ENCODE measurements at places on chromosomes 5 and 9. TPM values are rescaled to one million over a fixed set of nuclear protein-coding genes. Genes with fewer than 3 reads are reported as not detected.

Gene FBLL1
- 0.14 TPM for total RNA-seq

Gene LMNB1
- 120 TPM for total RNA-seq

Gene DMRT3
- 0.05 TPM for total RNA-seq

Gene NHP2
- 131 TPM for total RNA-seq

Gene CCDC69
- 37.9 TPM for total RNA-seq

- DNase-seq = no peak
Observed at GRCh38 chr9:93597142-93597706, 20.8 kb downstream of the PHF2 start.

- no peak for DNase-seq
Observed at GRCh38 chr9:127122176-127123063, at the start of gene ANGPTL2. ANGPTL2 (minus strand) TSS chr9:127122635; CDS start chr9:127108731, 13,904 bp downstream.

DNA sequence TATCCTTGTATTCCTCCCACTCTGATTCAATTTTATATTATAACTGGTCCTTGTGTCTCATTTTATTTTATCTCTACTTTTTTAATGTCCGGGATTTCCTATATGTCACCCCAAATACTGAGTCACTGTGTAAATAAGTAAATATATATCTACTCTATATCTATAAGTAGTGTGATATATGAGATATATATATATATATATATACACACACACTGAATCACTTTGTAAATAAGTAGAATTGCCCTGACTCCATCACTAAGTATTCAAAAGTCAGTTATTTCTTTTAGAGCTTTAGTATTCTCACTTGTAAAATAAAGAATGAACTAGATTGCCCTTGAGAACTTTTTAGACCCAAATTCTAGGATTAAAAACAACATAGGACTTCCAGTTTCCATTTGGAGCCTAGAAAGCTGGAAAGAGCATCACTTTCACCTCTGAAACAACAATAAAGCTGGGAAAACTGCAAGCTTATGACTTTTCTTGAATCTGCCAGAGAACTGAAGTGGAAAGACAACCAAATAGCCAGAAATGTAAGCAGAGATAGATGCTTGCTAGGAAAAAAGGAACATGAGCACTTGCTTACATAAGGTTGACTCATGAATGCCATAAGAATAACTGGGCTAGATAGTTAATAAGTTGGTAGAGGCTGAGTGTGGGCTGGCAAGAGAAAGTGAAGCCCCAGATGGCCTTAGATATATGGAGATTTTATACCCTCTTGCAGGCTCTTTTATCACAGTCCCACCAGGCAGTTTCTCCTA, 171.1 kb upstream of the TLX3 start:
- no peak for DNase-seq

DNA sequence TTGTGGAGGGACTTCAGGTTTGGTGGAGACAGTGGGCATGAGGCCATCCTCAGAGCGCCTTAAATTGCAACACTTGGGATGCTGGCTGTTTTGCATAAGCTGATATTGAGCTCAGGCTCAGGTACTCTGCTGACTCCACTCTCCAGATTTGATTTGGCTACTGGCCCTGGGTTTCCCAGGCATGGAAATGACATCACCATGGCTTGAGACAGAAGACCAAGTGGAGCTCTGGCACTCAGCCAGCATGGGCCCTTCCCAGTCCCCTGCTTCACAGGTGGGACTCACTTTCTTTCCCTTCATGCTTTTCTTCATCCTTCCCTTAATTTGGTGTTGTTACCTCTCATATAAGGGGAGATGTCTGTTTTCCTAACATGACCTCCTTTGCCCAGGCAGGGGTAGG, 72.0 kb upstream of the IL12B start:
- no peak for DNase-seq

DNA sequence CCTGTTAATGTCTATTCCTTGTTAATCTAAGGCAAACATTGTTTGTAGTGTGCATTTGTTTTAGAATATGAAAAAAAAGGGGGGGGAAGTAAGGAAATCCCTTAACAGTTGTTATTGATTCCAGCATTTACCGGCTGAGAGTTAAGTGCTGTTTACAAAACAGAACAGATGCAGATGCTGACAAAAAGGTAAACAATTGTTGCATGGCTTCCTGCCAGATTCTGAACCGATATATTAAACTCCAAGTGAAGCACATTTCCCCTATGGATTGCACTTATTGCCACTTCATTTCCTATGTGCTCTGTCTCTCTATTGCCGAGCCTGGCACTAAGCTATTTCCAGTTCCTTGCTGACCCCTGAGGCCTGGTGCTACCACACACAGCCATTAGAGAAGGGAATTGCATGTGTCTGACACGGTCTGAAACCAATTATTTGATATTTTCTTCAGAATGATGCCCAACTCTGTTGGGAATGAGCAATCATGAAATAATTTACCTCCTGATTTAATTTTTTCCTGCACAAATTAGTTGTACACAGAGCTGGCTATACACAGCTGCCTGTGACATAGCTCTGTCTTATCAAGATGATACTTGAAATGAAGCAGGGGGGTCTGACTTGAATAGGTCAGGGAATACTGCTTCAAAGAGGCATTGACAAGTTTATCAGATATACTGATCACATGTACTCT, 109.8 kb downstream of the KIAA0825 start:
- no peak for DNase-seq

DNA sequence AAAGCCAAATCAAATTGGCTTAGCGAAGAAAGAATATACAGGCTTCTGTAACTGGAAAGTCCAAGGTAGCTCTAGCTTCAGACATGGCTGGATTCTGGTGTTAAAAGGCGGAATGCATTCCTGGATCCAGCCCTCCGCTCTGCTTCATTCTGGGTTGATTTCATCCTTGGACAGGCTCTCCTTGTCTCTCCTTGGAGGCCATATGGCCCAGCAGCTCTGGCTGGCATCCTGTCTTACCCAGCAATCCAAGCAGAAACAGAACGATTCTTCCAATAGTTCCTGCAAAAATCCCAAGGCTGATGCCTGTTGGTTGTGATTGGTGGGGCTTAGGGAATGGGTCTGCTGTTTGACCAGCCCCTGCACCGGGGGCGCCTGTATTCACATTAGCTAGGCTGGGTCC, 37.0 kb upstream of the SAP30L start:
- DNase-seq = no peak

- no peak for DNase-seq
Observed at GRCh38 chr9:111657051-111657450, 4.4 kb upstream of the GNG10 start.

GRCh38 chr5:65101632-65102100, 332.9 kb downstream of the CWC27 start:
- no peak for DNase-seq

DNA sequence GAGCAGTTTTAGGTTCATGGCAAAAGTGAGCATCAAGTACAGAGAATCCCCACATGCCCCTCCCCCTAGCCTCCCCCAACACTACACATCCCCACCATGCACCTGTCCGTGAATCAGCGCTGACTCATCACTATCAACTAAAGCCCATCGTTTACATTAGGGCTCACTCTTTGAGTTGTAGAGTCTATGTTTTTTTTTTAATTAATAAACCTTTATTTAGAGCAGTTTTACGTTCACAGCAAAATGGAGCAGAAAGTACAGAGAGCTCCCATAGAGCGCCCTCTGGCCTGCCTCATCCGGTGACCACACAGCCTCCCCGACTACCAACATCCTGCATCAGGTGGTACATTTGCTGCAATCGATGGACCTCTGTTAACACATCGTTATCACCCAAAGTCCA, 47.9 kb upstream of the UNC5A start:
- no peak for DNase-seq
